Cerebellar nuclear complex (tissue), 1 donor: ENCODE measurements at places on chromosomes 1 and 21.

- DNase-seq: no peak
Measured at GRCh38 chr1:158107916-158108315, 72.8 kb upstream of the CD1D start.

DNA sequence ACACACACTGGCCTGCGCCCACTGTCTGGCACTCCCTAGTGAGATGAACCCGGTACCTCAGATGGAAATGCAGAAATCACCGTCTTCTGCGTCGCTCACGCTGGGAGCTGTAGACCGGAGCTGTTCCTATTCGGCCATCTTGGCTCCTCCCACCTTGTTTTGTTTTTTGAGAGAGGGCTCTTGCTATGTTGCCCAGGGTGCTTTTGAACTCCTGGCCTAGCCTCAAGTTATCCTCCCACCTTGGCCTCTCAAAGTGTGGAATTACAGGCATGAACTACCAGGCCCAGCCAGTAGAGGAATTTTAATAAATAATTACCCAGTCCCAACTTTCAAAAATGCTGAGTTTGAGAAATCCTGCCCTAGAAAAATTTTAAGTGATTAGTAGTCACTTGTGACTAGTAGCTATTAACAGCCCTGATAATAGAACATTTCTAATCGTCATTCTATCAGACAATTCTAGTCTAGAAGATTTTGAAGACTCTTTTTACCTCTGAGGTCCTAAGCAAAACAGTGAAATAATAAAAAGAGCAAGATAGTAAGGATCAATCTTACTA lies 30.9 kb upstream of the SLC35D1 start:
- DNase-seq: no peak

- no peak for DNase-seq
Measured at GRCh38 chr1:181036107-181036836, 2.5 kb downstream of the MR1 start.

GRCh38 chr1:226751703-226752102 lies 12.6 kb upstream of the ITPKB start:
- DNase-seq: no peak

DNA sequence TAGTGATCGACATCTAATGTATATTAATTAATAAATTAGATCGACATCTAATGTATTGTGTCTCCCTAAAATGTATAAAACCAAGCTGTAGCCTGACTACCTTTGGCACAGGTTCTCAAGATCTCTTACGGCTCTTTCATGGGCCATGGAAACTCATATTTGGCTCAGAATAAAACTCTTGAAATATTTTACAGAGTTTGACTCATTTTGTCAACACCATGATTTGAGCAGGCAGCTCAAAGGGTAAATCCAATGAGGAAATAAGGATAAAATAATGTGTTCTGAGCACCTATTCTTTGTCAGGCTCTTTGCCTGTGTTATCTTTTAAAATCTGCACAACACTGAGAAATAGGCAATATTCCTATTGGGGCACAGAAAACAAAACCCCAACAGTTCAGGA lies 223.4 kb upstream of the DUSP10 start:
- DNase-seq: no peak

DNA sequence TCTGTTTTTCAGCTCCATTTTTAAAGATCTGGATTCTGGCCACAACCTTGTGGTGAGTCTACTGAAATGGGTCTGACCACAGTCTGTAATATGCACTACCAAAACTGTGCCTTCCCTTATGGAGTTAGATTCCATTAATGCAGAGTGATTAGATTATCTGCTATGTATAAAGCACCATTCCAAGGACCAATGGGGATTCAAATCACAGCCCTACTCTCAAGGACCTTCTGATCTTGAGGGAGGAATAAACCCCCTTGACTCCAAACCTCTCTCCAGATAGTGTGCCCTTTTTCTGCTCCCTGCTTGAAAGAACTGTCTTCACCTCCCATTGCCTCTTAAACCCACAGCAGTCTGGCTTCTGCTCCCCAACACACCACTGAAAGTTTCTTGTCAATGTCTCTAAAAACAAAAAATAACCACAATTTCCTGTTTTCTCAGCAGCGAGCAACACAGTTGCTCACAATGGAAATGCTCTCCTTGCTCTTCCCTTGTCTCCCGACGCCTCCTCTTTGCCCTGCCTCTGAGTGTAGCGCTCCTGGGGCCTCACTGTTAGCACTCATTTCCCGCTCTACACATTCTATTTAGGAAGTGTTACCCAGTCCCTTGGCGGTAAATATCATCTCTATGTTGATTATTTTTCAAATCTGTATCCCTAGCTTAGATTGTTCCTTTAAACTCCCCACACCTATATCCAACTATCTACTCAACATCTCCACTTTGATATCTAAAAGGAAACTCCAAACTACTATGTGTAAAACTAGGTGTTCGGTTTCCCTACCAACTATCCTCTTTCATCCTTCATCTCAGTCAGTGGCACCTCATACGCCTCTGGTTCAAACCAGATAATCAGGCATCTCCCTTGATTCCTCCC lies 13.6 kb downstream of the PCNX2 start:
- no peak for DNase-seq

- no peak for DNase-seq
Measured at GRCh38 chr1:119531606-119532323, 24.8 kb downstream of the HSD3B1 start.

GRCh38 chr1:74824497-74825107 lies 91.7 kb downstream of the TYW3 start:
- no peak for DNase-seq

- no peak for DNase-seq
Measured at GRCh38 chr1:91374086-91374485, 30.6 kb downstream of the HFM1 start.

DNA sequence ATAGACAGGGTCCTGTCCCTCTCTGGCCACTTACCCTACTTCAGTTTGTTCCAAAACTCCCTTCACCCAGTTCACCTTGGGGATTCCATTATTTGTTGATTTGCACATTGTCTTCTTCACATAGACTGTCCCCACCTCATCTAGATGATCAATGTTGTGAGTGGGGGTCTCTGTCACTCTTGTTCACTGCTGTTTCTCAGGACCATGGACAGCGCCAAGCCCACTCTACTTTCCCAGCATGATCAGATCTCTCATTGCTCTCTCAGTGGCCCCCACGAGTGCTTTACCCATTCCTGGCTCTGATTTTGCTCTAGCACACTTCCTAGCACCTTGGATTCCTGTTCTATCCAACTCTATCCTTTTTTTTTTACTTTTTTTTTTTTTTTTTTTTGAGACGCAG lies 45.4 kb upstream of the IGSF21 start:
- no peak for DNase-seq

GRCh38 chr1:31108861-31109260 lies 43.3 kb upstream of the PUM1 start:
- DNase-seq: no peak

- no peak for DNase-seq
Measured at GRCh38 chr1:220300442-220301121, 28.3 kb upstream of the RAB3GAP2 start.
